ENCODE measurements at places on chromosomes 16 and 17. TPM values are rescaled to one million over a fixed set of nuclear protein-coding genes. Genes with fewer than 3 reads are reported as not detected.

ATP2A1 gene
- total RNA-seq = under 0.01 TPM

NACA2 gene
- not detected for total RNA-seq

RUNDC3A gene
- under 0.01 TPM for total RNA-seq

TLCD1 gene
- total RNA-seq = 3.6 TPM

- DNase-seq = peak; percentile 84
Measured at GRCh38 chr17:61361084-61361483, 38.6 kb upstream of the TBX2 start.

DNA sequence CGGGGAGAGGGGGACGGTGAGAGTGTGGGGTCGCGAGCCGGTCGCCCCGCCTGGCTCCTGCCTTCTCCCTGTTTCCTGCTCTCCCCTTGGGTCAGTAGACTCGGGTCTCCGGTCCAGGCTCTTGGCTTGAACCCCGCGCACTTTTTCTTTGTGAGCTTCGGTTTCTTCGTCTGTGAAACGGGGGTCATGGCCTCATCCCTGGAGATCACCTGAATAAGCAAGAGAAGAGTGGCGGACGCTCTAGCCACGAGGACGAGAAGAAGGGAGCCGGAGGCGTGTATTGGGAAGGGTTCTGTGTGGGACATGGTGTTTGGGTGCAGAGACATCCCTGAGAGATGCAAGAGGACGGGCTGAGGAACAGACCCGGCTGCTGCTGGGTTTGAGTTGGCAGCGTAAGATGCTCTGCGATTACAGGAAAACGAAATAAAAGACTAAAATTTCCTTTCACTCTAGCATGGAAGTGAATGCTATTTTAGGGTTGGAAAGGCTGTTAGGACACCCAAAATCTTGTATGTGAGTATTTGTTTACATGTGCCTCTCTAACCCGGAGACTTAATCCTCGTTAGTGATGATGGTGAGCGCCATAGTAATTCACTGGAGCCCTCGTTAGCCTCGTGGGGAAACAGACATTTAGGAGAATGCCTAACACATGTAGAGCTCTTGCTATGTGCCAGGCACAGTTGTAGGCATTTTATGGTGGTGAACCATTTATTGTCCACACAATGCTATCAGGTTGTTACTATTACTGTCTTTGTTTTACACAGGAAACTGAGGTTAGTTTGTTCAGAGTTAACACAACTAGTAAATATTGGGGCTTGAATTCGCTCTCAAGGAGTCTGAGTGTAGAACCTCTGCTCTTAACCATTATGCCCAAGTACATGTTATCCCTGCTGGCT is 646 bp downstream of the KIF22 start:
- no peak for DNase-seq

DNA sequence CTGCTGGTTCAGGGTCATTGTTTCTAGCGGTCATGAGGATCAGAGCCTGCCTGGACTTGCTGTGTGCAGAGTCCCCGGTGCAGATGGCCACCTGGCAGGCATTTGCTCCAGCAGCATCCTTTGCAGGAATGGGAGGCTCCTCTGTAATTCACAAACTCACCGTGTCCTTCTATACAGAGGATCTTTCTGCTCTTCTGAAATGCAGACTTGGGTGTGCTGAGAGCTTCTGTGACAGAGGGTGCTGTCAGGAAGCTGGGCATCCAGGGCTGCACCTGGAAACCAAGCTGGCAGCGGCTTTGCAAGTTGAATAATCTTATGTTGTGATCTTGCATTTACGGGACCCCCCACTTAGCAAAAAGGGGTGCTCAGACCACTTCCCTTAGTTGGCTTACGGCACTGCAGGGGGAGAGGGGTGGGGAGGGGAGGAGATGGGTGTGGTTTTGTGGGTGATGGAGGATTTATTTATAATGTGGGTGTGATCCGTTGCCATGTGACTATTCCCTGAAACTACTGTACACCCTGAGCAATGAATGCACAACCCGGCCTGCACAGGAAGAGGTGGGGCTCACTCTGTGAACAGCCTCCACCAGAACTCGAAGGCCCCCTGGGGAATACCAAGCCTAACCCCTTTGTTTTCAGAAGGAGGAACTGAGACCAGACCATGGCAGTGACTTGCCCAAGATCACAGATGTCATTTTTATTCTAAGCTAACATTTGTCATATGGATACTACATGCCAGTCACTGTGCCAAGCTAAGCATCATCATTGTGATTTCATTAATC is 178.3 kb downstream of the PRKCB start:
- no peak for DNase-seq

DNA sequence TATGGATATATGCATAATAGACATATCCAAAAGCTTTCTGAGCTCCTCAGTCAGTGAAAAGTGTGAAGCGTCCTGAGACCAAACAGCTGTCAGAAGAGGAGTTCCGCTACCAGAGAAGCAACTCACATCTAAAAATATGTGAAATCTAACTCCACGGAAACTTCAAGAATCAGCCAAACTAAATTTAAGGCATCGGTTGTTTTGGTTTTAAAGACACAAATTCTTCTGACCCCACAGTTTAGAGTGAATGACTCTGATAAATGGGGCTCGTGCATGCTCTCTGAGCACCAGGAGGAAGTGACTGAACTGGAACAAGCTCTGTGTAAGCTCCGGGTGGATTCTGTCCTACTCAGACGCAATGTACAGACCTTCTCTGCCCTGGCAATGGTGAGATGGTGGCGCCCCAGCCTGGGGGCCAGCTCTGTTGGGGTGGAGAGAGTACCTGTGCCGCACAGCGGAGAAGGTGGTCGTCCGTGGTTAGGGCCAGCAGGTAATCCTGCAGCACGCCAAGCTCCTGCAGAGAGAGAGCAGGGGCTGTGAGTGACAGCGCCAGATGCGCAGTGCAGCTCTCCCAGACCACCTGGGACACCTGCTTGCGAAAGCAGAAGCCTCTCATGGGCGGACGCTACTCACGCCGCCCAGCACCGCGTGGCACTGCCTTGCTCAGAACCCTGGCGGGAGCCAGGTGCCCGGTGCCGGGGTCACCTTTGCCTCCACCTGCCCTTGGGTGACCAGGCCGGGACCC is 44.4 kb upstream of the ATP2A3 start:
- DNase-seq = peak; percentile 92

GRCh38 chr16:10684511-10685151 is 10.1 kb downstream of the TEKT5 start:
- DNase-seq = no peak

DNA sequence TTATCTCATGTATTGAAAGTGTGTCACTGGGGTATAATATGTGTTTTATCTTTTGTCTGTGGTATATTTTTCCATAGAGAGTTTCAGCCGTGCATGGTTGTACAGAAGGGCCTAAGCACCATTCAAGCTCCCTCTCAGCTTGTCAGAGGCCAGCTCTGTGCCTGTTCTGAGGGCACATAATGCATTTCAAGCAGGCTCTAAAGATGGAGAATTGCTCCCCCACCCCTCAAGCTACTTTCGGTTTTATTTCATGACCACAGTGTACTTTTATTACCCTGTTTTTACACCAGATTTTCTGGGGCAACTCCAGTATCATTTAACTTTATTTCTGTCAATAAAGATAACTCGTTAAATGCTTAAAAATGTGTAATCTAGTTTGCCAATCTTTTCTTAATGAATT is 131.7 kb downstream of the SHISA6 start:
- DNase-seq = no peak

- DNase-seq = peak; percentile 53
Measured at GRCh38 chr16:75198135-75198600, 8.8 kb downstream of the CTRB2 start.

- DNase-seq = no peak
Measured at GRCh38 chr17:55394357-55395021, 27.1 kb downstream of the MMD start.

- no peak for DNase-seq
Measured at GRCh38 chr16:61890386-61890785, 145.9 kb downstream of the CDH8 start.

- DNase-seq = no peak
Measured at GRCh38 chr17:69320908-69321238, 6.1 kb downstream of the ABCA5 start.

DNA sequence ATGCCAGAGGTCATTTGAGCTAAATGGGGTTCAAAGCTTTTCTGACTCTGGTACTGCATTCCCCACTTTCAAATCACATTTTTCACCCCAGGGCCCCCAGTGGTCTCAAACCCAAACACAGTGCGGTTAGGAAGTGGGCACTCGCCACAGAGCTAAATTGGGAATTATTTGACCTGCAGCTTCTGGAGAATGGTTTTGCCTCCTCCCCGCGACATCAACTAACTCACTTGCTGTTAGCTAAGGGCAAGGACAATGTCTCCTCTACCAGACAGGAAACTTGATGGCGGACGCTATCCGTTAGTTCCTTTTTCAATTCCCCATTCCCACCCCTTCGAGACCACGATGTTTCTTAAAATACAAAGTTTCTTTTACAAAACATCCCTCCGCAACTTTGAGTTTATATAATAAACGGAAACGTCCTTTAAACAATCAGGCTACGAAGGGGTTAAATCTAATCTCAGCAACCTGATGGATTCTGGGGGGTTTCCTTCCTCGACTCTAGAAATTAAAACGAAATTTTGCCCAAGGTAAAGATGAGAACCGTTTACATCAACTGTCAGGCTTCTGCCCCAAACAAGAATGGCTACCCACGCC is 500 bp upstream of the KAT7 start:
- DNase-seq = no peak

GRCh38 chr17:72110231-72110941 is 10.4 kb upstream of the SOX9 start:
- DNase-seq = no peak

GRCh38 chr17:41464682-41465081 is 2.5 kb downstream of the KRT32 start:
- peak; percentile 91 for DNase-seq

DNA sequence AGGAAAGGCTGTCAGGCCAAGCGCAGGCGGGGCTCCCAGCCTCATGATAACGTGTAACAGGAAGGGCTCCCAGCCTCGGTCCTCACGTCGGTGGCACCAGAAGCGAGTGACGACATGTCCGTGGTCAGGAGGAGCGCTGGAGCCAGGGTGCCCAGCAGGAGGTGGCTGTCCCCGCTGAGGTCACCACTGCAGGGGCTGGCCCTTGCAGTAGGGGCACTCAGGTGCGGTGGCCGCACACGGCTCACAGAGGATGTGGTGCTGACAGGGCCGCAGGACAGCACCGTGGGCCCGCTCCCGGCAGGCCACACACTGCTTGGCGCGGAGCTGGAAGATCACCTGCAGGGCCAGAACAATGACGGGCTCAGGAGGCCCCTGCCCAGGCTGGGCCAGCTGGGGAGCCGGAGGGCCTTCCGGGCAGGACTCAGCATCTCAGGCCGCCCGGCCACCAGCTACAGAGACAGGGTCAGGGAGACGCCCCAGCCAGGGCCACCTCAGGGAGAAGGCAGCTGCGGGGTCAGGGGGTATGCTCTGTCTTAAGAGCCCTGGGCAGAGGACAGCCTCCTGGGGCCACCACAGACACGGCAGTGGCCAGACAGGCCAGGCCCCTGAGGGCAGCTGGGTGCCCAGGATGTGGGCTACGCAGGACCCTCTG is 14.5 kb downstream of the GNPTG start:
- no peak for DNase-seq

DNA sequence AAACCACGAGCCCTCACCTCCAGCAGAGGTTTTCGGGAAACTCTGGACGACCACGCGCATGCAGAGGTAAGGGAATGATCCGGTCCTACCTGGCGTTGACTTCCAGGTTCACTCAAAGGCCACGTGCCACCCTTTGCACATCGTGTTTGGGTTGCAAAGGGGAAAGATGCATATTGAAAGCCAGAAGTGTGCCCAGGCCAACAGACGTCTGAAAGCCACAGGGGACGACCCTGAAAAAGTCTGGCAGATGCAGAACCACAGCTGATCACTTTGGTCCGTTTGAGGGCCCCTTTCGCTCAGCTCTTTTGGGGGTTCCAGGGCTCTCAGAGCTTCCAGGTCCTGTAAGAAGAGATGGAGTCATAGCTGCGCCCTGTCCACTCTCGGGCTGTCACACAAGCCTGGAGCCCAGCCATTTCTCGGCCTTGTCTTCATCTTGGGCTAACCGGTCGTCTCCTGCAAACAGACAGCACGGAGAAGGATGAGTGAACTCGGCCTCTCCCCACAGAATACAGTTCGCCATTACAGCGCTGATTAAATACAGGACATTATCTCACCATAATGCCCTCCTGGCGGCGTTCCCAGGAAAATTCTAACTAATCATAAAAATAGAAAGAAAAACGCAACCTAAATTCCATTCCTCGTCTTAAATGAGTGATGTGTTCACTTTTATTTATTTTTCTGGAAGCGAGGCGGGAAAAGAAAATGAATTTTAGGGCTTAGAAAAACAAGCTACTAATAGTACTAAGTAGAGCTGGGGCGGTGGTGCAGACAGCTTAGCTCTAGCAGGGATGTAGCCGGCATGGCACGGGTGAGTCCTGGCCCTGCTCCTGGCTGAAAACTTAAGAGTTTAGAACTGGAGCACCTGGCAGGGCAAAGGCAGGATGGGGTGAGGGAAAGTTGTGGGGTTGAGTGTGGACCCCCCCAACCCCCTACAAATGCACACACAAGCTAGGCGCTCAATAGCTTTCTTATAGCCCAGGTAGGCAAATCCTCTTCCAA is 45.5 kb upstream of the ZFHX3 start:
- peak; percentile 54 for DNase-seq

DNA sequence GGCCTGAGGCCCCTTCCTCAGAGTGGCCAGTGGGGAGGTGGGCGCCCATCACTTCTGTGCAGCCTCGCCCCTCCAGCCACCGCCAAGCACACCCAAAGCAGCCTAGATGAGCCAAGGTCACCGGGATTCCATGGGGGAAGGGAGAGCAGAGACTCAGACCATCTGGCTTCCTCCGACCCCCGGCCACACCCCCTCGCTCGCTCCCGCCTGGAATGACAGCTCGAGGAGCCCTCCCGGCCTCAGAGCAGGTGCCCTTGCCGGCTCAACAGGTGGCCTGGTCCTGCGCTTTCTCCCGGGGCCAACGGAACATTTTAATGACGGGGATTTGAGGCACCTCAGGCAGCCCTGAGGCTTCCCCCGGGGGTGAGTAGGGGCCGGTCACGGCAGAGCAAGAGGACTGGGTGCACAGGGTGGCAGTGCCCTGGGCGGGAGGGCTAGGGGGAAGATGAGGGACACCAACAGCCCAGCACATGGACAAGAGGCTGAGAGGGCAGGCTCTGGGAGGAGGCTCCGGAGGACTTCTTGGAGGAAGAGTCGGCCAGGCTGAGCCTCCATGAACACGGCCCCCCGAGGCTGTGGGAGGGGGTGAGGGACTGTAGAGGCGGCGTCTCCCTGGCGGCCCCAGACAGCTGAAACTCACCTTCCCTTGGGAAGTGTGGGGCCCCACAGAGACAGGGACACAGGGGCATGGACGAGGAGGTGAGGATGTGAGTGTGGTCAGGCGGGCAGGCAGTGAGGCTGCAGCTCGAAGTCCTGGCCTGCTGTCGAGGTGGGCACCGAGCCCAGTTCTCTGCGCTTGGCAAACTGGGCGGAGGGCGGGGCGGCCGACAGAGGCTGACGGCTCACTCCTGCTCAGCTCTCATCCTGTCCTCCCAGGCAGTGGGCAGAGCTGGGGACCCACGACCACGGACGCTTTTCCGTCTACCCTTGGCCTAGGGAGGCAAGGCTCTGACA is 12.5 kb upstream of the C1QTNF8 start:
- DNase-seq = peak; percentile 0

GRCh38 chr17:60305141-60305540 is 86.8 kb downstream of the USP32 start:
- no peak for DNase-seq

- no peak for DNase-seq
Measured at GRCh38 chr16:88966986-88967829, 9.8 kb downstream of the CBFA2T3 start.
